ENCODE measurements at places on chromosomes 5 and 9. TPM values are rescaled to one million over a fixed set of nuclear protein-coding genes. Genes with fewer than 3 reads are reported as not detected.

Gene CTSV
- not detected for total RNA-seq

Gene TXNDC8
- not detected for total RNA-seq

DNA sequence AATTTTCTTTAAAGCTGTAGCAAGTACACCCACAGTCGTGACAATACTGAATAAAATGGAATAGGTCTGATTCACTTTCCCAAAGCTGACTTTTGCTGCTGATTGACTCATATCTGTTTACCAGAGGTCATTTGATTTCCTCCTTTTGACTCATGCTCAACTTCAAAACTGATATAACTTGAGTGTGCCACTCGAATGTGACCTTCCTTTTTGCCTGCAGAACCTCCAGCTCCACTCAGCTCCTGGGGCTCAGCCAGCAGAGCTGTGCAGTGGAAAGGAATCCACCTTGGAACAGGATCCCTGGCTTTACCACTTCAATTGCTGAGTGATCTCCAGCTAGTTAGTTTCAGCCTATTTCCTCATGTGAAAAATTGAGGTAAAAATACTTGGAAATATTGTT lies 84.1 kb downstream of the FEM1C start:
- DNase-seq = no peak

DNA sequence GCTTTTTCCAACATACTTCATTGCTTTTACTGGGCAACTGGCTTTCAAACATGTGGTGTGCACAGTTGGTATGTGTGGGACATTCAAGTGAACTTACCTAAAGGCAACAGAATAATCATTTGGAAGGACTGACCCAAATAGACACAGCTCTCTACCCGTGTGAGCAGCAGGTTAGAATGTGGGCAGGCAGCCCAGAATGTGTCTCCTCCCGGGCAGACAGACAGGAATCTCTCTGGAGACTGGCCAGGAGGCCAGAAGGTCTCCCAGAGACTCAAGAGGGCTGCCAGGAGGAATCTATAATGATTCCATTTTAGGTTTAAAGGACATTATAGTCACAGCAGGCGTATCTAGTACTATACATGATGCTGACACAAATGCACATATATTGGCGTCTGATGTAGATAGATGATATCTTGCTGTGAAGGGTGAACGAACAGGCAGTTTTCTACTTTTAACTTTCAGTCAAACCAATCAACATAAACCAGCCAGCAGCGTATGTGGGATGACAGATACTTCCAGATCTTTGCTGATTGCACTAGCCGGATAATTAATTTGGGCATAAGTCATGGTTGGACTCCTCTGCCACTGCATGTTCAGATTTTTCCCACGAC lies 297.4 kb upstream of the ZNF608 start:
- no peak for DNase-seq

DNA sequence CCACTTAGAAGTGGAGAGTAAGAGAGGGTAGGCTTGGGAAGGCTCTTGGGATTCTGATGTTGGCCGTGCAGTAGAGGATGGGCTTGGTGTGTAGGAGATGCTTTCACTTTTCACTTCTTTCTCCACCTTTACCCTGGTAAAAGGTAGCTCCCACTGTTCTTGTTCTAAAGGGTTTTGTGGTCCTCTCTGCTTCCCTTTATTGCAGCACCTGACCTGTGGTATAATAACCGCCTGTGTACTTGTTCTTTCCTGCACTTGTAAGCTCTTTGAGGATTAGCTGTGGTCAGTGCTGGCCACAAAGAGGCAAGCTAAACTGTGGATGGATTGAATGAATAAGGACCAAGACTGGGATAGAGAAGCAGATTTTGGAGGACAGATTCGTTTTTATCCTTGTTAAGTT lies 25.2 kb downstream of the KDM4C start:
- no peak for DNase-seq

DNA sequence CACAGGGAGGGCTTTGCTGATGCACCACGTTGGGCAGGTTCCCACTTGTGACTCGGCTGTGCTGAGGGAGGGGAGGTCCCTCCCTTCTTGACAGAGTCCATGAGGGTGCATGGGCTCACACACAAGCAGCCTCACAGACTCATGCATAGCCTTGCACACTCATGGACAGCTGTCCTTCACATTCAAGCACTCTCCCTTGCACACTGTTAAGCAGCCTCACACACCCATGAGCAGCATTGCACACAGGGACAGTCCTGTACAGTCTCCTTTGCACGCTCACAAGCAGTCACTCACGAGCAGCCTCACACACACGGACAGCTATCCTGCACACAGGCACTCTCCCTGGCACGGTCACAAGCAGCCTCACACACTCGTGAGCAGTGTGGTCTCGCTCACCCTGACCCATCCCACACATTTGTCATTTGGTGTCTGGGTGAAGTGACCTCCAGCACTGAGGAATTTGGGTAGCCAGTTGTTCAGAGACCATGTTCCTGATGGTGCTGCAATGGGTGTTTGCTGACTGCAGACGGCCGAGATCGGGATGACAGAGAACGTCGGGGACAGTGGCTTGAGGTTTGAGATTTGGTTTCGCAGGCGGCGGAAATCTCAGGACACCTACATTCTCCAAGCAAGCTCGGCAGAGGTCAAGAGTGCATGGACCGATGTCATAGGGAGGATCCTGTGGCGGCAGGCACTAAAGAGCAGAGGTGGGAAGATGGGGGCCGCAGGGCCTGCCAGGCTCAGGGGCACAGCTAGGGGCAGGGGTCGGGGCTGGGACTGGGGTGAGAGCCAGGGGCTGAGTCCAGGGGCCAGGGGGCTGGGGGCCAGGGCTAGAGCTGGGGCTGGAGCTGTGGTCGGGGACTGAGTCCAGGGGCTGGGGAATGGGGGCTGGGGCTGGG lies 17.7 kb upstream of the LRRC14B start:
- no peak for DNase-seq

Gene FAM78A
- 3.7 TPM for total RNA-seq

DNA sequence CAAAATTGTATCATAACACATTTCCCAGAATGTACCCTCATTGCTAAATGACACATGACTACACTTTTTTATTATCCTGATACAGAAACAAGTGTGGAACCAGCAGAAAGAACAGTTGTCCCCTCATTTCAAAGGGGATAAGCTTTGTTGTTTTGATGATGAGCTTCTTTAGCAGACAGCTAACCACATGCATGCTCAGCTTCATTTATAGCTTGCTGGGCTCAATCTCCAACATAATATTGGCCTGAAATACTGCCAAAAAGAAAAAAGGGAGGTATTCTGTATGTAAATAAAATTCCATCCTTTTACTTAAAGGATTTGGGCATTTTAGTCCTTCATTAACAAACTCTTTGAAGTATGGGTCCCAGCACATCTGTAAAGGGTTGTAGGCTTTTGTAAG lies 120.4 kb downstream of the SPATA31D1 start:
- no peak for DNase-seq

Data from esophagus muscularis mucosa (tissue), 4 donors.